Lower leg skin (tissue), 4 donors: ENCODE measurements at places on chromosomes 2 and 18.

- no peak for DNase-seq
Measured at GRCh38 chr2:205908212-205909183, 177.5 kb downstream of the INO80D start.

- DNase-seq = no peak
Measured at GRCh38 chr2:21041943-21042707, 1.7 kb downstream of the APOB start.

DNA sequence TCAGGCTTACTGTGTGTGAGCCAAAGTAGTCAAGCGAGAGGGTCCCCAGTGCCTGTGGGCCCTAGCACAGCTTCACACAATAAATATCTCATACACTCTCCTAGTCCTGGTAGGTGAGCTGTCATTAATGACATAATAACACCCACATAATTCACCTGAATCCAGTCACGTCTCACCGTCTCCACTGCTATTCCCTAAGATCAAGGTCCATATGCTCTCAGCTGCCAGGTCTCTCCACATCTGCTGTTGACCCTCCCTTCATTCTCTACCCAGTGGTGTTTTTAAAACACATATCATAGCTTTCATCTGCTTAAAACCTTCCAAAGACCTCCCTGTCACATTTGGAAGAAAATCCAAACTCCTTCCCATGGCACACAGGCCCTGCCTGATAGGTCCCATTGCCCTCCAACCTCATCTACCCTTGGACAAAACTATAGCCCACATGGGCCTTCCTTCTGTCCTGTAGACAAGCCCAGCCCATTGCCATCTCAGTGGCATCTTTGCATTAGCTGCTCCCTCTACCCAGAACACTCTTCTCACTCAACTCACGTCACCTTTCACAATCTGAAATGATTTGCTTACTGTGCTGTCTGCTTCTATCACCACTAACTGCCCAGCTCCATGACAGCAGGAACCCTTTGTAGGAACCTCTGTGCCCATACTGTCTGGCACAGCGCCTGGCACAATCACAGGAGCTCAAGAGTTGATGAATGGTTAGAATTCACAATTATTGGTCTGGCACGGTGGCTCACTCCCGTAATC is 7.5 kb downstream of the KCNG3 start:
- no peak for DNase-seq

DNA sequence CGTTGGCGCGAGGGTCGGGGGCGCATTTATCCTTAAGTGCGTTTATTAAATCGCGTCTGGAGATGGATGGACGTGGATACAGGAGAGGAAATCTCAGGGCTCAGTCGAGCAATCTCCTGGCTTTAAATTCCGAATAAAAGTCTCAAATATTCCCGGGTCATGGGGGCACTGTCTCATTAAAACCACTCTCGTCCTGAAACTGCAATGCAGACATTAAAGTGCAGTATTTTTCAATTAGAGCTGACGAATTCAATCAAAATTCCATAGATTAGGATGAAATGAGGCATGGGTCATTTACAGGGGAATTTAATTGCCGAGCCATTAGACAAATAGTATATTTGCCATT is 10.7 kb upstream of the GBX2 start:
- DNase-seq = no peak

DNA sequence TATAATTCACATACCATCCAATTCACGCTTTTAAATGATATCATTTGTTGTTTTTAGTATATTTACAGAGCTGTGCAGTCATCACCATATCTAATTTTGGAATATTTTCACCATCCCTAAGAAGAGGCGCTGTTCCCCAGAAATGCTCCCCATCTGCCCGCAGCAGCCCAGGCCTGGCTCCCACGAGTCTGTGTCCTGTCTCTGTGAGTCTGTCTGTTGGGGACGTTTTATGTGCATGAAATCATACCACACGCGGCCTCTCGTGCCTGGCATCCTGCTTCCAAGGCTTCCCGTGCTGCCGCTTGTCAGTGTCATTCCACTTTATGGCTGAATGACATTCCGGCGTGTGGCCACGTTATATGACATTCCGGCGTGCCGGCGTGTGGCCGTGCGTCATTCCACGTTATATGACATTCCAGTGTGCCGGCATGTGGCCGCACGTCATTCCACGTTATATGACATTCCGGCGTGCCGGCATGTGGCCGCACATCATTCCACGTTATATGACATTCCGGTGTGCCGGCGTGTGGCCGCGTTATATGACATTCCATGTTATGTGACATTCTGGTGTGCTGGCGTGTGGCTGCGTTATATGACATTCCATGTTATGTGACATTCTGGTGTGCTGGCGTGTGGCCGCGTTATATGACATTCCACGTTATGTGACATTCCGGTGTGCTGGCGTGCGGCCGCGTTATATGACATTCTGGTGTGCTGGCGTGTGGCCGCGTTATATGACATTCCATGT is 276.4 kb downstream of the TWIST2 start:
- DNase-seq = no peak

DNA sequence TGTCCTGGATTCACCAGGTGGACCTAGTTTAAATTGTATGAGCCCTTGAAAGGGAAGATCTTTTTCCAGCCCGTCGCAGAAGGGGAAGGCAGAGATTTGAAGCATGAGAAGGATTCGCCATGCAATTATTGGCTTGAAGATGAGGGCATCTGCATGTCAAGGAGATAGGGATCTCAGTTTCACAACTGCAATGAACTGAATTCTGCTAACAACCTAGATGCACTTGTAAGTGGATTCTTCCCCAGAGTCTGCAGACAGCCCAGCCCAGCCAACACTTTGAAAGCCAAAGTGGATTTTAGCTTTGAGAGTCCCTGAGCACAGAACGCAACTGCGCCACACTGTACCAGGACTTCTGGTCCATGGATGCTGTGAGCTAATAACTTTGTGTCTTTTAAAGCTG is 286.0 kb downstream of the TSN start:
- DNase-seq = peak; percentile 42

DNA sequence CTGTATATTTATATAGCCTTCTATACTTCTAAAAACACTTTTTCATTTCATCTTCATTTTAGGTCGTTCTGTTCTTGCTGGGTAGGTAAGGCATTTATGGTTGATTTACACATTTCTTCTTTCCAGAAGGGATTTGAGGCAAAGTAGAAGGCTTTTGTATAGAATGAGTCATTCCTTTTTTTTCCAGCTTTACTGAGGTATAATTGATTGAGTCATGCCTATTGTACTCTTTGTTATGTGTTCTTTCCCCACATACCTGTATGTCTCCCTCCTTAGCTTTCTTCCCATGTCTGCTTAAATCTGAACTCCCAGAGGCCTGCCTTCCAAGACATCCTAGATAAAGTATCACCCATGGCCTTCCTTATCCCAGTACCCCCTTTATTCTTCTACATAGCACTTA is 4.8 kb upstream of the CDC42EP3 start:
- DNase-seq = no peak

- DNase-seq = no peak
Measured at GRCh38 chr2:134314202-134314601, 60.3 kb downstream of the MGAT5 start.

GRCh38 chr2:241808051-241808720 is 807 bp upstream of the NEU4 start:
- DNase-seq = no peak

DNA sequence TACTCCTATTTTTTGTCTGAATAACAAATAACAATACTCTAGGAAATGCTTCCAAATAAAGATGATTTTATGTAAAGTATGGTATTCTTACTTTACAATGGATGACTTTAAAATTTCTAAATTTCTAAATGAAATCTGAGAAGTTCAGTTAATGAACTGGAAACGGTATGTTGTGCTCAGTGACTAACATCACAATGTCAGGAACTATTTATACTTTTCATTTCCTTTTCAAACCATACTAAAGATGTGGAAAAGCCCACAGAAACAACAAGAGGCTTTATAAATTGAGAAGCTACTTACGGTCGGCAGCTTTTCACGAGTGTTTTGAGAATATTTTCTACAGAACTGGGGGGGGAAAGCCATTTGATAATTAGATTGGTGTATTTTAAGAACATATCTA is 31.1 kb downstream of the PSME4 start:
- DNase-seq = no peak

DNA sequence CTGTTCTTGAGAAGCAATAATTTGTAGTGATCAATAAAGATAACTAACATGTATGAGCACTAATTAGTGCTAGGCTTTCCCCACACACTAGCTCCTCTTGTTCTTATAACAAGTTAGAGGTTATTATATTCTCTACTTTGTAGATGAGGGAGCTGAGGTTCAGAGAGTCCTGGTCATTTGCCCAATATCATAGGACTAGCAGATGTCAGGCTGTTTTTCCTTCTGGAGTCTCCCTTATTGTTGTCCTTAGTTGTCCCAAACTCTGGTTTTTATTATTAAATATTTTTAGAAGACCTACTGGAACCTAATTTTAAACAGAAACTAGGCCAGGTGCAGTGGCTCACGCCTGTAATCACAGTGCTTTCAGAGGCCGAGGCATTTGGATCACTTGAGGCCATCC is 16.5 kb upstream of the TTC39C start:
- no peak for DNase-seq

DNA sequence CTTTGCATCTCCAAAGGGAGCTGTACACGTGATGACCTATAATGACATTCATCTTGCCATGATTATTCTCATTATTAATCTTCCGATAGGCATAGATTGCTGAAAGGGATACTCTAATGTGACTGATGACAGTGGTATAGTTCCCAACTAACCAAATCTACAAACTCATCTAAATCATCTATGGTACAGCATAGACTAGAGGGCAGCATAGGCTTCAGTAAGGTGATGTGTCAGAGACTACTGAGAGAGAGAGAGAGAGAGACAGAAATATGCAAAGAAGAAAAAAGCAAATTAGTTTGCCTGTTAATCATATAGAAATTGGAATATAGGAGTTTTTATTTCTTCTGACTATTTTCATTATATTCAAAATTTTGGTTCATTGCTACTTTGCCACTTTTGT is 89.3 kb downstream of the CSRNP3 start:
- DNase-seq = no peak

GRCh38 chr18:64032312-64032711 is 62.4 kb downstream of the SERPINB8 start:
- no peak for DNase-seq

GRCh38 chr2:45340318-45340717 is 270.7 kb downstream of the SRBD1 start:
- DNase-seq = no peak

GRCh38 chr2:45912109-45912508 is 260.6 kb downstream of the PRKCE start:
- no peak for DNase-seq

DNA sequence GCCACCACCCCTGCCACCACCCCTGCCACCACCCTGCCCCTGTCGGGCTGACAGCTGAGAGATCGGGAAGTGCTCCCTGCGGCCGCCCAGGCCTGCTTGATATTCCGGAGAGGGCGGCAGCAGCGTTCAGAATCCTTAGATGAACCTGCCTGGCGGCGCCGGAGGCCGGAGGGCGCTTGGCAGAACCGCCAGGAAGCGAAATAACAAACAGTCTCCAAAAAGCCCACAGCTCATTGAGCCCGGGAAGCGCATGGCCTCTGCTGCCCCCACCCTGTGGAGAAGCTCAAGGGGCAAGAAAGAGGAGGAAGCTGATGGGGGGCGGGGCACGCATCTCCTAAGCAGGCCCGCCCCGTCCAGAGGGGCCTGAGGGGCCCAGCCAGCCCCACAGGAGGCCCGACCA is 92.2 kb upstream of the MBOAT2 start:
- no peak for DNase-seq

- no peak for DNase-seq
Measured at GRCh38 chr2:101821828-101822458, 124.4 kb downstream of the MAP4K4 start.

DNA sequence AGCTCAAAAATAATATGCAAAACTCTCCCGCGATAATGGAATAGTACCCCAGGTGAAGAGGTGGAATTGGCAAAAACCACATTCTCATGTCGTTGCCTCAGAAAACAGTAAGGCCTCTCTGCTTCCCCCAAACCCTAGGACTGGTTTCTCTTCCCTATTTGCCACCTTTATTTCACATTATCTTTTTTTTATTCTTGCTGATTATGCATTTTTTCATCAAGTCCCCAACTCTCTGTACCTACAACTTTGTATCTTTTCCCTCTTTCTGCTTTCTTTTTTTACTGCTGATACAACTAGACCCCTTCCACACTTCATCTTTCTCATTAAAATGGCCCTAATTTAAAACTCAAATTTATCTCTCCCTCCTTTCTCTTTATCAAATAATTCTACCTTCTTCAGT is 1472.2 kb downstream of the SUCLG1 start:
- no peak for DNase-seq

DNA sequence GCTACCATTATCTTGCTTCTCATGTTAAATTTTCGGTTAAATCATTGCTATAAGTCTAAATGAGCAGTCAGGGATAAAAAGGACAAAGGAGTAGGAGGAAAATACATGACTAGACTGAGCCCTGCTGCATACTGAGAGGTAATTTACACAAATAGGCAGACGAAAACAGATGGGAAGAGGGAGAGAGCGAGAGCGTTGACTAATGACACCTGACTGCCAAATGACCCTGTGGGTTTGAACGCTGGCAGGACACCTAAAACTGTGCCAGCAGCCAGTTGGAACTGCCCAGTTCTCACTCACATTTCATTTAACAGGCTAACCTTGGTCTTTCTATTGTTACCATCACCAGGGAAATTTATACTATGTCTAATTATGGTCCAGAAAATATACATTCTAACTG is 978.2 kb downstream of the CPS1 start:
- DNase-seq = no peak

GRCh38 chr2:203569677-203570316 is 34.7 kb upstream of the RAPH1 start:
- no peak for DNase-seq

DNA sequence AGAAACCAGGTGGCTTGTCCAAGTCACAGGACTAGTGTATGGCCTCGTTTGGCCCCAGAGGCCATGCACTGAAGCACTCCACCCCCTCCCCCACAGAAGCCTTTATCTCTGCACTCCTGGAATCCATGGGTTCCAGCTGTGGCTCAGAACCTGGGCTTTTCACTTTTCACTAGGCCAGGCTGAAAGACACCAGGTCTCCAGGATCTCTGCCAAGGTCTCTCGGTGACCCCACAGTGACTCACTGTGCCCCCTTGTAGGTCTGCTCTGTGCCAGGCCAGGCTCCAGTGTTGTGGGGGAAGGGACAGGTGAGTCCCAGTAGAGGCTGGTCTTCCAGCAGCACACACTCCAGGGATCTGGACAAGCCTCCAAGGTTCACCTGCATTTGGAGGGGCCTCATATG is 31.0 kb upstream of the GLI2 start:
- no peak for DNase-seq
